ENCODE measurements at places on chromosomes 12 and 14.

DNA sequence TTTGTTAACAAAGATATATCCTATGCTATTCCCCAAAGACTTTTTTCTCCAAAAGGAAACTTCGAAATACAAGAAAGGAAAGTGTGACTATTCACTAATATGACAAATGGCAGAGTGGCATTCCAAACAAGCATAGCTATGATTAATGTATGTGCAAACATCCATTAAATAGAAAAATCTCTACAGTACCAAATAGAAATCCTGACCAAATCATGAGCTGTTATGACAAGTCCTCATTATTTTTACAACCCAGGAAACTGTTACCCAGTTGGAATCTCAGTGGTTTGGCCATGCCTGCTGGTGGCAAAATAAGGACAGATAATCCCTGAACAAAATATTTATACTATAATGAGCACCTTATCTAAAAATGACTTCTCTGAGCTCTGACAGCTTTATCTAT, 202.1 kb downstream of the SEC23A start:
- DNase-seq, result no peak

- no peak for DNase-seq
Observed at GRCh38 chr12:54420766-54421144, 1.7 kb upstream of the ITGA5 start.

- DNase-seq, result no peak
Observed at GRCh38 chr12:124350491-124350890, 55.6 kb downstream of the RFLNA start.

- DNase-seq, result no peak
Observed at GRCh38 chr14:102900631-102901571, 21.6 kb upstream of the AMN start.

- DNase-seq, result no peak
Observed at GRCh38 chr12:94146166-94146936, 2.0 kb upstream of the PLXNC1 start.

GRCh38 chr14:72380456-72380855, 448.2 kb downstream of the RGS6 start:
- no peak for DNase-seq

GRCh38 chr14:100782516-100783320, 43.2 kb upstream of the MEG3 start:
- DNase-seq, result no peak

GRCh38 chr12:12641650-12642049, 30.0 kb downstream of the CREBL2 start:
- no peak for DNase-seq

DNA sequence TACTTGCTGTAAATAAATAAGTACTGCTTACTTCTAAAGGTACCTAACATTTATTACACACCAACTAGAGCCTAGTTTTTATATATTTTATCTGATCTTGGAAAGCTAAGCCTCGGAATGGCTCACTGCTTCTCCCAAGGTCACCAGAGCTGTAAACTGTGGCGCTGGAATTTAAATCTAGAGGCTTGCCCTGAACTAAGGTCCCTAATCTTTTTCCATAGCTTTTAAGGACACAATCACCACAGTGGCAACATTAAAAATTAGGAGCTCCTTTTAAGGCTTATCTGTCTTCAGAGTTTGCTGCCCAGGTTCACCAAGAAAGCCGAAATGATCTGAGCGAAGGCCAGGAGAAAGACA, 670 bp downstream of the CCNB1IP1 start:
- DNase-seq, result no peak

GRCh38 chr12:3705354-3705675, 47.6 kb downstream of the CRACR2A start:
- no peak for DNase-seq

DNA sequence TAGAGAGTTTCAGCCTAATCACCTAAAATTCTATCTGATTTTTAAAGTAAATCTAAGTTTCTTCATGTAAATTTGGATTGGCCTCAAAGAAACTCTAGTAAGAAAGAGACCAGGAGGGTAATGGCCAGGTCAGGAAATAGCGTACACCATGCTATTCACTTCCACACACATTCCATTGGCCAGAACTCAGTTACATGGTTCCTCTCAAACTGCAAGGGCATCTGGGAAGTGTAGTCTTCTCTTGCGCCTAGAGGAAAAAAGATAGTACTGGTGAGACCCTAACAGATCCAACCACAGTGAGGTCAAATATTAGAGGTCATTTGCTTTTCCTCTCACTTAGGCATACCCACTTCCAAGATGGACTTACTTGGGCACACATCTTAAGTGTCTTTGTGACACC, 39.1 kb downstream of the MBIP start:
- DNase-seq, result peak; percentile 48

DNA sequence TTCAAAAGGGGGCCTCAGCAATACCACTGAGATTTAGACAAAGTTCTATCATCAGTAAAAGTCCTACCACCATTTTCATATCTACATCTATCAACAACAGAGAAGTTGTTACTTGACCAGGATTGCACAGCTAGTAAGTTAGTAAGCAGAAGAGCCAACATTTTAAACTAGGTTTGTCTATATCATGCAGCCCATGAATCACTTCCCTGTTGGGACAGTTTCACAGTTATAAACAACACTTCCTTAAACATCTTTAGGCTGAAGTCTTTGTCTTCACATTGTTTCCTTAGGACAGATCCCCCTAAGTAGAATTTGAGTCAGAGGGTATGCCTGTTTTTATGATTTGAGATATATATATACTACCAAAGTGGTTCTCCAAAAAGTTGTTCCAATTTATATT, 68.5 kb downstream of the DAO start:
- DNase-seq, result no peak

DNA sequence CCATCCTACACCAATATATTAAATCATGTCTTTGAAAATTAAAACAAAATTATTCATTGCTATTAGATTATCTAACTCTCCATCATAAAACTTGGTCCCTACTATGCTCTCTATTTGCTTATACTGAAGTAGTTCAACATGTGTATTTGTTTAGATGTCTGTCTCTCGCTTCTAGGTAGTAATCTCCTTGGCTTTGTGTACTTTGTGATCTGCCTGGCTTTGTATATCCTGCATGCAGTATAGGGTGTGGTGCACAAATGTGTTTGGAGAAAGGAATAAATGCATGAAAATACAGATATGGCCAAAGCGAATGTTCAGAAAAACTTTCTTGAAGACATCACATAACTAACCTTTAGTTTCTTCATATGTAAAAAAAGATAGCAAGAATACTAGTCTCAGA, 246.6 kb upstream of the LRFN5 start:
- no peak for DNase-seq

DNA sequence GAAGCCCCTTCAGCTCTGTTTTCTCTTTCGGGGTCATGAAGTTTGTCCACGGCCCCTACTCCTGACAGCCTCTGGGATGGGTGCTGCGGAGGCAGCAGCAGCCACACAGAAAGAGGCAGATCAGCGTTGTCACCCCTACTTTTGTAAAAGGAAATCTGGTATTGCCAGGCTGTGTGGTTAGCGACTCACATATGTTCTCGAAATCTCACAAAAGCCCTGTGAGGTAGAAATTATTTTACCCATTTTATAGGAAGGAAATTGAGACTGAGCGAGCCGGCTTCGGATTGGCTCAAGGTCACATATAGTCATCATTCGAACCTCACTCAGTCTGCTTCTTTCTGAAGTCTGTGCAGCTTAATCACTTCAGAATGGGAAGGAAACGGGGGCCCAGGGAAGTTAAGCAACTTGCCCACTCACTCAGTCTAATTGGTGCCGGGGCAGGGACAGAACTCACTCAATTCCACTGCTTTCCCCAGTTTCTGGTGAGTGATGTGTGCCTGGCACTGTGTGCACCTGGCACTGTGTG, 1.1 kb upstream of the CKAP4 start:
- no peak for DNase-seq

GRCh38 chr12:116303929-116304328, 26.4 kb upstream of the MED13L start:
- no peak for DNase-seq

DNA sequence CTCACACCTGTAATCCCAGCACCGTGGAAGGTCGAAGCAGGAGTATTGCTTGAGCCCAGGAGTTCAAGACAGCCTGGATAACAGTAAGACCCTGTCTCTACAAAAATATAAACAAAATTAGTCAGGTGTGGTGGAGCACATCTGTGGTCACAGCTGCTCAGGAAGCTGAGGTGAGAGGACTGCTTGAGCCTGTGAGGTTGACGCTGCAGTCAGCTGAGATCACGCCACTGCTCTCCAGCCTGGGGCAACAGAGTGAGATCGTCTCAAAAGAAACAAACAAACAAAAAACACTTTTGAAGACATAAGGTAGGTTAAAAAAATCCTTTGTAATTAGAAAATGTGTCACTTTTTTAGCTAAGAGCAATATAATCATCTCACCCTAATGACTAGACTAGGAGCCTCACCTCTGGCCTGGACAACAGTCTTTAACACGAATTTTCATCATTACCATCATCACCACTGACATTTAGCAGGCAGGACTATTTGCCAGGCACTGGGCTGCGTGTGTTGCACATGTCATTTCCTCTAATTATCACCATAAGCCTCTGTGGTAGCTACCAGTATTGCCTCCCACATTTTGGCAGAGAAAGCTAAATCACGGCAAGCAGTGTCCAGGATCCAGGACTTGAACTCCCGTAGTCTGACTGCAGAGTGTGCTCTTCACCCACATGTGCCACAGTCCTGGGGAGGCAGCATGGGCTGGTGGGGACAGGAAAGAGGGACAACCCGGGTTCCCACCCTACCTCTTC, 4.6 kb upstream of the SYCP3 start:
- DNase-seq, result no peak

DNA sequence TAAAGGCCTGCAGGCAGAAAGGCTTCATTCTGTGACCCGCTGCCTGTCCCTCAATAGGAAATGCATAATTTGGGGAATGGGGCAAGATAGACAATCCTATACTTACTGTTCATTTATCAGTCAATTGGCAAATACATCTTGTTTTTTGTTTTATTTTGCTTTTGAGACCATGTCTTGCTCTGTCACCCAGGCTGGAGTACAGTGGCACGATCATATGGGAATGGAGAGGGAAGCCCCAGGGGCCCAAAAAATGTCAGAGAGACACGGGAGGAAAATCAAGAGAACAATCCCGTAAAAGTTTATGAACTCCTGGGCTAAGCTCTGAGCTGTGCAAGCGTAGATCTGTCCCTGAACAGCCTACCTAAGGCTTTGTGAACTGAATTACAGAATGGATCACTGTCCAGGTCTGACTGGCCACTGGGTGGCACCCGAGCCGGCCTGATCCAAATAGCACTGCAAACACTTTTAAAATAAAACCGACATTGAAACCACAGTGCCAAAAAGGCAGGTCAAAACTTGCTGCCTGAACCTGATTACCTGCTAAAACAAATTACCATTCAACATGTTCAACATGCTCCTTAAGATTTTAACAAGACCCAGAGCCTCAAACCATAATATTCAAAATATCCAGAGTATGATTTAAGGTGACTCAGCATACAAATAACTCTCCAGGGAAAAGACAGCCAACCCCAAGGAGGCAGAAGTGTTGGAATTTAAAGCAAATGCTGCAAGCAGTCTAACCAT, 11.8 kb downstream of the COPS7A start:
- no peak for DNase-seq

DNA sequence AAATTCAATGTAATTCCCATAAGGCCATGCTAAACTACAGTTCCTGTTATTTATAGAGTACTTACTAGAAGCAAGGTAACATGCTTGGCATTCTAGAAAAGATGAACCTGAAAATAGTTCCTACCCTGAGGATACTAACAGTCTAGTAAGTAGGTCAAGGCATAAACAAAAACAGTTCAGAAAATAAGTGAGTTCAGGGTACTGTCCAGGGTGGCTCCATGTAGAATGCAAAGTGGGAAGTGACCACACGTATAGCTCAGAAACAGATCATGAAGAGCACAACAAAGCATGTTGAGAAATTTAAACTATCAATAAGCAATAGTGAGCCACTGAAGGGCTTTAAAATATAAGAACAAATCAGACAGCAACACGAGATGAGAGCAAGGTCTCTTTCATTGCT, 2.3 kb downstream of the TMED10 start:
- no peak for DNase-seq

DNA sequence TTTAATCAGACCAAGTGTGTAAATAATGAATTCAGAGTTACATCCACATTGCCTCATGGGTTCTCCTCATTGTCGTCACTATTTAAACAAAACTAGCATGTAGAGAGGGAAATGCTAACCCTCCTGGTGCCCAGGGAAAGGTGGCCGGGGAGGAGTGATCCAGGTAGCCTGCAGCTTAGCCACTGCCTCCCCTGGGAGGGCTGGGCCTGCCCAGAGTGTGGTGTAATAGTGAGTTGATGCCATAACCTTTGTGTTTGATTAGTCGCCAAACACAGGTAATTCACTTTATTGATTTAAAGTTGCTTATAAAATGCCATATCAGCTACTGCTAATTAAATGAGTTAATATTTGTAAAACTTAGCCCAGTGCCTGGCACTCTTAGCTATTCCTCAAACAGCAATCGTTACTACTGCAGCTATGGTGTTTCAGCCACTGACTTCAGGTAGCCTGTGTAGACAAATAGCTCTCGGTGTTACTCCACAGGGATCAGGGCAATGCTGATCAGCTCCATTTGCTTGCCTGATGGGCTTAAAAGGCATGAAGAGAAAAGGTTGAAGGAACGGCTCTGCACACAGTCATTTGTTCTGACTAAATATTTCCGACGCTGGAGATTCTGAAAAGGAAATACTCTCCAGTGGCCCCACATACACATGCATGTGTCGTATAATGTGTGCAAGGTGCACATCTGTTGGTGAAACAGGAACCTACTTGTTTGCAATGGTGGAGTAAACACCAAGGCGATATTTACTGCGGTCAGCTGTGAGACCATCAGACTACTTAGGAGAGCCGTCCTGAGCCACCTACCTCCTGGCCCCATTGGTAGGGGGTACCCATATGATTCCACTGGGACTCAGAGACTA, 45.7 kb upstream of the PRMT8 start:
- no peak for DNase-seq

DNA sequence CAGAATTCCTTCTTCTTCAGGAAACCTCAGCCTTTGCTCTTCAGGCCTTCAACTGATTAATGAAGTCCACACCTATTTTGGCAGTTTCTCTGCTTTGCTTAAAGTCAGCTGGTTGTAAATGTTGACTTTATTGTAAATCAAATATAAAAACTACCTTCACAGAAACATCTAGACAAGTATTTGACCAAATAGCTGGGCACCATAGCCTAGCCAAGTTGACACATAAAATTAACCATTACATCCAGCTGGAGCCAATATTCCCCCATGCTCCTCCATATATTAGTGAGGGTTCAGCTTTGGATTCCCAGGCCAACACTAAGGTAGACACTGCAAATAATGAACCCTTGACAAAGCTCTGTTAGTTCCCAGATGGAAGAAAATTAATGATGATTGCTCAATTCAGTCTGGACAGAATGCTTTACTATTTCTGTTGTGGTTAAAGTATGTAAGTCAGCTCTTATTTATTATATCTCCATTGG, 125.5 kb downstream of the ZFP36L1 start:
- DNase-seq, result no peak

DNA sequence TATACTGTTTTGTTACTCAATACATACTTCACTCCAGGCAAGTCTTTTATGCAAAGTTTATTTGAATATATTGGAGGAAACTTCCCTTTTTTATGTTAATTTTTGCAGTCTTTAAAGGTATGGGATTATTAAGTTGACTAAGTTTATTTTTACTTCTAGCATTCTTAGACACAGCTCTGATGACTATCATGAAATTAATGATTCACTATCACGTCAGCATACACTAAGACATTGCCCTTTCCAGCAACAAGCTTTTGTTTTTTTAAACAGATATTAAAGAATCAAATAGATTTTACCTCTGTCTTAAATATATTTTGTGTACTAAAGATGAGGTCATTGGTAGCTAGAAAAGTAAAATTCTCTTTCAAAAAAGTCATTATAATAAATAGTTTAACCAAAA, 52.1 kb downstream of the DERA start:
- DNase-seq, result no peak

- no peak for DNase-seq
Observed at GRCh38 chr12:111108726-111109125, 188.3 kb upstream of the MYL2 start.

GRCh38 chr14:24269910-24270536, 1.4 kb downstream of the RABGGTA start:
- DNase-seq, result no peak

All from iPS DF 6.9 (cell line).